Left ventricle myocardium inferior (tissue), 1 donor: ENCODE measurements at places on chromosomes 2 and 18. TPM values are rescaled to one million over a fixed set of nuclear protein-coding genes. Genes with fewer than 3 reads are reported as not detected.

Gene LCT
- total RNA-seq: not detected

Gene CFAP65
- total RNA-seq: not detected

Gene ALLC
- not detected for total RNA-seq

GRCh38 chr2:84077496-84077895 lies 381.6 kb downstream of the SUCLG1 start:
- DNase-seq: no peak

- DNase-seq: no peak
These were observed 78.5 kb upstream of the STK17B start for GRCh38 chr2:196249860-196250259.

GRCh38 chr2:216408426-216409290 lies 3.6 kb upstream of the SMARCAL1 start:
- no peak for DNase-seq

GRCh38 chr2:43540021-43540779 lies 55.6 kb downstream of the THADA start:
- DNase-seq: peak; percentile 48

DNA sequence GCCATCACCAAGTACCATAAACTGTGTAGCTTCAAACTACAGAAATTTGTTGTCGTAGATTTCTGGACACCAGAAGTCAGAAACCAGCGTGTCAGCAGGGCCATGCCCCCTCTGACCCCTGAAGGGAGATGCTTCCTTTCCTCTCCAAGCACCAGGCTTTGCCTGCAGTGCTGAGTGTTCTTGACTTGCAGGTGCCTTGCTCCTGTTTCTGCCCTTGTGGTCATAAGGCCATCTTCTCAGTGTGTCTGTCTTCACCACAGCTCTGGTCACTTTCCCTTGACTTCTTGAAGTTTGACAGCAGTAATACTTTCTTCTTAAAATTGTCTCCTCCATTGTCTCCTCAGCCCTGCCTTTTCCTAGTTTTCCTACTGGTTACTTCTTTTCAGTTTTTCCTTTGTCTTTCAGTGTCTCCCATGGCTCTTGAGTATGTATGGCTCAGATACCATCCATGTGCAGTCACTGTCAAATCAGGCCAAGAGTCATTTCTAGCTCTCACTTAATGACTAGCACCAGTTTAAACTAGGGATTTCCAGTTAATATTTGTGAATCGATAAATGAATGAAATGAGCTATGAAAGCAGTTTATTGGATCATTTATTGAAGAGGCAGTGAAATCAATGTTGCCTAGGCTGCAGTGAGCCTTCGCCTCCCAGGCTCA lies 91.2 kb upstream of the RANBP2 start:
- no peak for DNase-seq
